ENCODE measurements at places on chromosomes 2 and 18. TPM values are rescaled to one million over a fixed set of nuclear protein-coding genes. Genes with fewer than 3 reads are reported as not detected.

- no peak for DNase-seq
Observed at GRCh38 chr2:231334981-231335380, 60.5 kb upstream of the B3GNT7 start.

DNA sequence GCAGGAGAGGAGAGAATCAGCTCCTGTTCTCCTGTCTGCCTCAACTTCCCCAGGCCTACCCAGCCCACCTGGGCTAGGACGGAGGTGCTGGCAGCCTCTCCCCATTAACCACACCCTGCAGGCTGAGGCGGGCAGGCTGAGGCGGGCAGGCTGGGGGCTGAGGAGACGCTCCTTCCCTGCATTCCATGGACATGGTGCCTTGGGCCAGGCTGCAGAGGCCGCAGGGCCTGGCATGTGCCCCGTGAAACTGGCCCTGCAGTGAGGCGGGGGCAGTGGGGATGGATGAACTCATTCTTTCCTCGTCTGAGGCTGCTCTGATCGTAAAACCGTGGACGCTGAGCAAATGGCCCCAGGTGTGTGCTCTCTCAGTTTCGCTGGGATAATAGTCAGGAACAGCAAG lies 84.7 kb upstream of the LAPTM4A start:
- DNase-seq: no peak

GRCh38 chr2:20104900-20105545 lies 53.6 kb upstream of the LAPTM4A start:
- no peak for DNase-seq

DNA sequence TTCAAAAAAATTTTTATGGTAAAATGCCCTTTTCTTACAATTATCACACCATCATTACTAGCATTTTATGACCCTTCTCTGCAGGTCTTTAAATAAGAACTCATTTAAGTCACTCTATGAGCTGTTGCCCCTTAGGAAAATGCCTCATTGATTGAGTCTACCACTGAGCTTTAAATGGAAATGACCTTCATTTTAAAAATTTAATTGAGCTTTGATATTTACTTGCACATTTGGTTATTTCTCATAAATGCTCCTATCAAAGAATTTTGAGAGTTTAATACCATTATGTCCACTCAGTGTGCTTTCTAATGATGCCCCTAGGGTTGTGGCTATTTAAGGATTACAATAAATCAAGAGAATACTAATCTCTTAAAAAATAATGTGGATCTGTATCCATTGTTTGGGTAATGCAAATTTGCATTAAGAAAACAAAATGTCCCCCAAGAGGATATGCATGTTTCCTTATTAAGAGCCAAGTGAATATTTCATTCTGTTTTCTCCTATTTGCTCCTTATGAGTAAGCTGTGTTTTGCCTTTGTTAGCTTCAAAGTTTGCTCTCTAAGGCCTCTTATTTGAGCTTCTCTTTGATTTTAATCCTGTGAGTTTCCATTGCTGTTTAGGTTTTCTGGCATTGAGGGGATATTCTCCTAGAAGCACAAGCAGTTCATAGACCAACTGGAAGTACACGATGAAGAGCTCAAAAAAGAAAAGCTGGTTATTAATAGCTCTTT lies 69.8 kb downstream of the CERS6 start:
- no peak for DNase-seq

DNA sequence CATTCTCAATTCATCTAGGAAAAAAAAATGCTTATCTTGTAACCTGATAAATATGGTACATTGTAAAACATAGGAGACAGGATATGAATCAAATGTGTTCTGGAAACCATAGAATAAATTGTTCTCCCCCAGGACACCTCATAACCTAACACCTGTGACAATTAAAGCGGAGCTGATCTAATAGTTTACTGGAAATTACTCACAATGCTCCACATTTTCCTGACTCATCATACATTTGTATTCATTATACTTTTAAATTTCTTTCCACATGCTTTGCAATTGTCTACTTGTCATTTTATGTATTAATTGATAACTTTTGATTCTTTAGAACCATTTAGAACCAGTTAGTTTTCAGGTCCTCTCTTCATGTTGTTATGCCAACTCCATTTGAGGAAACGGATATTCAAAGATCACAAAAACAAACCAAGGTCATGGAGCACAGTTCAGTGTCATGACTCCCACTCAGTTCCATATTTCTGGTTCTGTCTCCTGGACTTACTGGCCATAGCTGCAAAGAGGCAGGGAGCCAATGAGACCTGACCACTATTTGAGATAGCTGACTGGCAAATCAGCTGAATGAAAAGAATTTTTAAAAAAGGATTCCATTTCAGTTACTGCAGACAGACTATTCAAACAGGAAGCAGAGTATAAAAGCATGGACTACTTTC lies 128.5 kb downstream of the CALCRL start:
- DNase-seq: no peak

- DNase-seq: no peak
Observed at GRCh38 chr2:113692698-113693428, 63.6 kb downstream of the SLC35F5 start.

GRCh38 chr2:224025874-224026273 lies 13.2 kb downstream of the SERPINE2 start:
- DNase-seq: no peak

Gene ARHGEF33
- 3.9 TPM for total RNA-seq

Gene CYBRD1
- 12.3 TPM for total RNA-seq

Gene KCNK3
- total RNA-seq: 3.6 TPM

Gene BOLL
- total RNA-seq: not detected

Gene COL3A1
- total RNA-seq: 129 TPM

Gene TMEM169
- 21.7 TPM for total RNA-seq
